Activated T-helper 1 cell treated with anti-CD3 and anti-CD28 coated beads, Interleukin-2, amount 50 U/mL, for 16 hours (primary cell): ENCODE measurements at places on chromosomes 7 and 10.

DNA sequence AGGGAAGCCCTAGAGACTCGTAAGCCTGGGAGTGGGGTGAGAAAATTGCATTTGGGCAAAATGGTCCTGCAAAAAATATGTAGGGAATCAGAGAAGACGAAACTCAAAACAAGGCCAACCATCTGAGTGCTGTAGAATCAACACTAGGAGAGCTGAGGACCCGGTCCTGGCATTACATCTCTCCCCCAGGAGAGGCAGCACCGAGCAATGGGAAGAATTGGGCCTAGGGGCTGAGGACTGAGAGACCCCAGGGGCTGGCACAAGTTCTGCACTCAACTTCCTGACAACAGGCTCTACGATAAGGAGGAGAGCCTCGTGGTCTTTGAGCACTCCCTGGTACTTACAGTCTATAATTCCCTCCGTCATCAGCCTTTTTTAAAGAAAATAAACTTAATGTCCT, 47.6 kb downstream of the BPGM start:
- no peak for DNase-seq

GRCh38 chr7:81659697-81660395, 110.0 kb downstream of the HGF start:
- no peak for DNase-seq

GRCh38 chr7:33108554-33109004, 625 bp downstream of the RP9 start:
- no peak for DNase-seq

DNA sequence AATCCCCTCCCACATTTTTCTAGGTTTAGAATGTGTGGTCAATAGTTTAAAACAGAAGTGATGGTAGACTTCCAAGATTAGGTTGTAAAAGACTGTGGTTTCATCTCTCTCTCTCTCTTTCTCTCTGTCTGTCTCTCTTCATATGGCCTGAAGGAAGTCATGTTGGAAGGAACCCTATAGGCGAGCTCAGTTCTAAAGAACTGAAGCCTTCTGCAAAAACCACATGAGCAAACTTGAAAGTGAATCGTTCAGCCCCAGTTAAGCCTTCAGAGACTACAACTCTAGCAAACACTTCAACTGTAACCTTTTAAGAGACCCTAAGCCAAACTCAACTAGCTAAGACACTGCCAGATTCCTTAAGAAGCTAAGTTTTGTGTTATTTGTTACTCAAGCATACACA, 707.5 kb upstream of the LRRTM3 start:
- no peak for DNase-seq

DNA sequence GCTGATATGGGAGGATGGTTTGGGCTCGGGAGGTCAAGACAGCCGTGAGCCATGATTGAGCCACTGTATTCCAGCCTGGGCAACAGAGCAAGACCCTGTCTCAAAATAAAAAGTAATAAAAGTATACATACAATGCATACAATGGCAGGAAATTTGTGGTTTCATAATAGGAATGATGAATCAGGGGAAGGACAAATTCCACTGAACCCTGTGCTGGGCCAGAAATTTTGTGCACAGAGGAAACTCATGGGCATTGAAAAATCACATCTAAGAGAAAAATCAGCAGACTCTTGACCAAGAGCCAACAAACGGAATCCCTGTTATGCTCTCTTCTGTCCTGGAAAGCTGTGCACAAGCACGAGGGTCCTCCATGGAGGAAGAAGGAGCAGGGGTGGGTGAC, 35.1 kb downstream of the SEM1 start:
- no peak for DNase-seq

- DNase-seq: no peak
Measured at GRCh38 chr7:112444505-112444904, 5.8 kb upstream of the IFRD1 start.

GRCh38 chr7:71780282-71780681, 631.9 kb downstream of the CALN1 start:
- no peak for DNase-seq

GRCh38 chr10:5524641-5525560, at the start of gene CALML3:
Gene CALML3 (plus strand): TSS chr10:5524961. CDS start chr10:5525086, 125 bp downstream.
- no peak for DNase-seq
